ENCODE measurements at places on chromosomes 1 and 21. TPM values are rescaled to one million over a fixed set of nuclear protein-coding genes. Genes with fewer than 3 reads are reported as not detected.

DNA sequence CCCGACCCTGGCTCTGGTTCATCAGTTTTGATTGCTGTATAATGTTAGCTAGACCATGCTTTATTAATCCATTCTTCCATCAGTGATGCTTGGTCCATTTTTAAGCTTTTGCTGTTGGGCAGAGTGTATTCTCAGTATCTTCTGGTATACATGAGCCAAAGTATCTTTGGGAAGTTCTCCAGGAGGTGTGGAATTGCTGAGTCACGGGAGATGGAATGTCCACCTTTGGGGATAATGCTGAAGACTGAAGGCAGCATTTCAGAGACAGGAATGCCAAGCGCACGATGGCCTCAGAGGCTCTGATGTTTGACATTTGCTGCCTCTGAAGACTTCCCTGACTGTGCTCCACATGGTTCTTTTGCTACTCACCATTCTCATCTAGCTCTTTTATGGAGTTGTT is 266.3 kb upstream of the KAZN start:
- no peaks in the 10 kb centered on the region for H3K36me3 ChIP-seq
- H3K4me3 ChIP-seq: no peak overlapping the region
- peaks cover 15% of the 10 kb centered on the region for H3K4me1 ChIP-seq
- no peaks in the 10 kb centered on the region for H3K27me3 ChIP-seq
- no peak for DNase-seq

- DNase-seq: no peak
- H3K27me3 ChIP-seq: peaks cover 8% of the 10 kb centered on the region
- no peak overlapping the region for H3K27ac ChIP-seq
- no peaks in the 10 kb centered on the region for H3K4me1 ChIP-seq
These were observed 43.0 kb upstream of the AK4 start for GRCh38 chr1:65104854-65105534.

- DNase-seq: no peak
- no peaks in the 10 kb centered on the region for H3K27me3 ChIP-seq
- peaks cover 27% of the 10 kb centered on the region for H3K4me1 ChIP-seq
- H3K27ac ChIP-seq: no peak overlapping the region
These were observed 167.5 kb downstream of the CLIC6 start for GRCh38 chr21:34836103-34836932.

DNA sequence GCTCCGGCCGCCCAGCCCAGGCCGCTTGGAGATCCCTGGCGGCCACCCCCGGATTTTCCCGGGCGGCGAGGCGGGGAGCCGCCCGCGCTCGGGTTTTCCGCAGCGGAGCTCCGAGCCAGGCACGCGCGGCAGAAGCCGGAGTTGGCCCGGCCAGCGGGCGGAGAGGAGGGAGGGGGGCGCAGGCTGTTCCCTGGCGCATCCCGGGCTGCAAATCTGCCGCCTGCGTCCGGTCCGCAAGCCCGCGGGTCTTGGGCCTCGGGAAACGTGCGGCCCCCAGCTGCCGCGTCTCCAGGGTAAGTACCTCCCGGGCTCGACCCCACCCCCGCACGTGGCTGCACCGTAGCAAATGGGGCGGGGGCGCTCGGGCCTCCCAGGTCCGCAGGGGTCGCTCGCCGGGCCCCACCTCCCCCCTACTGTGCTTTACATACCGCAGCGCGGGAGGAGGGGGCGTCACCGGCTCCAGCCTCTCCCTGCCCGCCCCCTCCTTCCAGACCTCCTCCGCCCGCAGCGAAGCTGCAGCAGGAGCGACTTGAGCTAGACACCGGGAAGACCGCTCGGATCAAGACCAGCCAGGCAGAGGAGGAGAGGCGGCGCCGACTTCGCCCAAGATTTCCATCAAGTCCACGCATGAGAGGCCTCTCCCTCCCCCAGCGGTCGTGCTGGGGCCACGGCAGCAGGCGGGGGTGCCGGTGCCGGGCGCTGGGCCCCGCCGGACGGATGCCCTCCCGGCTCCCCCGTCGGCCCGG is 1.6 kb downstream of the TMEM200B start:
- H3K27me3 ChIP-seq: peaks cover 21% of the 10 kb centered on the region
- peaks cover 11% of the 10 kb centered on the region for H3K36me3 ChIP-seq
- DNase-seq: no peak
- no peak overlapping the region for H3K4me3 ChIP-seq
- H3K4me1 ChIP-seq: peaks cover 10% of the 10 kb centered on the region

- no peak overlapping the region for H3K4me3 ChIP-seq
- H3K27me3 ChIP-seq: peaks cover 14% of the 10 kb centered on the region
- no peaks in the 10 kb centered on the region for H3K36me3 ChIP-seq
- no peaks in the 10 kb centered on the region for H3K4me1 ChIP-seq
- no peak overlapping the region for H3K27ac ChIP-seq
- DNase-seq: peak; percentile 25
These were observed 137.4 kb upstream of the USP25 start for GRCh38 chr21:15592271-15592860.

FAM72C gene
- 19.1 TPM for total RNA-seq

DNA sequence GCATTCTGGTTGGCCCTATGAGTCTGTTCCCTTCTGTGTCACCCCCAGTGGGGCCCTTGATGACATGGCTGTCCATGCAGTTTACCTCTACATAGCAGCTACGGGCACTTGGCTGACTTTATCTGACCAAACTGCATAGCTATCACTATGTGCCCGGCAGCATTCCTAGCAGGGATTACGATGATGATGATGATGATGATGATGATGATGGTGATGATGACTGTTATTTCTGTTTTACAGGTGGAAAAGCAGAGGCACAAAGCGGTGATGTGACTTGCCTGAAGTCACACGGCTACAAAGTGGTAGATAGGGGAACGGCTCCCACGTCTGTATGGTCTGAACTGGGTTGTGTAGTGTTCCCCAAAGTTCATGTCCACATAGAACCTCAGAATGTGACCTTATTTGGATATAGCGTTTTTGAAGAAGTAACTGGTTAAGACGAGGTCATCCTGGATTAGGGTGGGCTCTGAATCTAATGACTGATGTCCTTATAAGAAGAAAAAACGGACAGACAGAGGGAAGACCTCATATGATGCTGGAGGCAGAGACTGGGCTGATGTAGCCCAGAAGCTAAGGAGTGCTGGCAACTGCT is 57.6 kb downstream of the RUNX1 start:
- no peak for DNase-seq
- H3K27ac ChIP-seq: no peak overlapping the region
- H3K4me3 ChIP-seq: no peak overlapping the region
- H3K36me3 ChIP-seq: no peaks in the 10 kb centered on the region
- peaks cover 38% of the 10 kb centered on the region for H3K4me1 ChIP-seq

PCP4L1 gene
- total RNA-seq: 0.34 TPM

DNA sequence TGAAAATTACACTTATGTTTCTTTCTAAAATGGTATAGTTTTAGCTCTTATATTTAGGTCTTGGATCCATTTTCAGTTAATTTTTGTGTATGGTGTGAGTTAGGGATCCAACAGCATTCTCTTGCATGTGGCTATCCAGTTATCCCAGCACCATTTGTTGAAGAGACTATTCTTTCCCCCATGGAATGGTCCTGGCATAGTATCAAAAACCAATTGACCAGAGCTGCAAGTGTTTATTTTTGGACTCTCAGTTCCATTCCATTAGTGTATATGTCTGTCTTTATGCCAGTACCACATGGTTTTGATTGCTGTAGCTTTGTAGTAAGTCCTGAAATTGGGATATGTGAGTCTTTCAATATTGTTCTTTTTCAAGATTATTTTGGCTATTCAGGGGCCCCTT is 14.3 kb downstream of the TTLL10 start:
- DNase-seq: no peak
- H3K27me3 ChIP-seq: peaks cover 18% of the 10 kb centered on the region
- no peak overlapping the region for H3K4me3 ChIP-seq
- peaks cover 2% of the 10 kb centered on the region for H3K4me1 ChIP-seq
- H3K27ac ChIP-seq: no peak overlapping the region

DNA sequence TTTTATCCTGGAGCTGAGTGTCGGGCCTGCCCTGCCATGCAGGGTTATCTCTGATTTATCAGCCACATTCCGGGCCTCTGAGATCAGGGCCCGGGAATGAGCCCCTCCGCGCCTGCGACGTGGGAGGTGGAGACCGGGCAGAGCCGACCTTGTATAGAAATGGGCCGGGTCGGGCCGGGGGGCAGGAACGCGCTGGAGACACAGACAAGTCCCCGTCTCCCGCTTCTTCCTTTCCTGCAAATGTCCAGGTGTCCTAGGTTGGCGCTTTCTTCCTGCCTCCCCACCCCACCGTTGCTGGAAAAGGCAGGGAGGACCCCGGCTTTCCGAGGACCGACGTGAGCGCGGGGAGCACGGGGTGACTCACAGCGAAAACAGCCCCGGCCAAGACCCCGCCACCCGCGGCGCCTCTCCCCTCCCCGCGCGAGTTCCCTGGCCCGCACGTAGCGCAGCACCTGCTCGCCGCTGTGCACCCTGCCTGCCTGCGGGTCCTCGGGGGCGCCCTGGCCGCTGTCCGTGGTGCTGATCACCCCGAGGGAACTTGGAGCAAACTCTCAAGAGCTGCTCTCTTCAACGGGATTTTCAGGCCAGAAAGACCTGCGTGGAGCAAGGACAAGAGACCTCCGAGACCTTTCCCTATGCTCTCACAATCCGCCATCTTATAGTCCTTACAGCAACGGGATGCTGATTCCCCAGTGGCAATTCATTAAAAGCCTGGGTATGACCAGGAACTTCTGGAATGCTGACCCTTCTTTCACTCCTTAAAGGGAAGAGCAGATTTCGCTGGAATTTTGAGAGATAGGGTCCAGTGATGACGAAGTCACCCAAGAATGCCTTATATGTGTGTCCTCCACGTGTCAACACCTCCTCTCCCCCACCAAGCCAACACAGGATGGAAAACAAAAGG is 475 bp upstream of the NPPB start:
- H3K36me3 ChIP-seq: no peaks in the 10 kb centered on the region
- no peak overlapping the region for H3K27ac ChIP-seq
- no peak overlapping the region for H3K4me3 ChIP-seq
- peaks cover 39% of the 10 kb centered on the region for H3K27me3 ChIP-seq
- peaks cover 16% of the 10 kb centered on the region for H3K4me1 ChIP-seq
- DNase-seq: peak; percentile 88

CD1B gene
- not detected for total RNA-seq

PRKAB2 gene
- total RNA-seq: 10.4 TPM

GRCh38 chr1:189432753-189433152 is 1044.9 kb downstream of the BRINP3 start:
- no peaks in the 10 kb centered on the region for H3K36me3 ChIP-seq
- H3K27me3 ChIP-seq: no peaks in the 10 kb centered on the region
- no peak overlapping the region for H3K27ac ChIP-seq
- no peak for DNase-seq
- no peaks in the 10 kb centered on the region for H3K4me1 ChIP-seq

ITGB2 gene
- 530 TPM for total RNA-seq

THEM5 gene
- not detected for total RNA-seq

- no peak overlapping the region for H3K4me3 ChIP-seq
- no peak overlapping the region for H3K27ac ChIP-seq
- peaks cover 40% of the 10 kb centered on the region for H3K4me1 ChIP-seq
- H3K27me3 ChIP-seq: peaks cover 6% of the 10 kb centered on the region
- DNase-seq: no peak
These were observed 106.2 kb downstream of the RUNX1 start for GRCh38 chr21:34942911-34943310.

DNA sequence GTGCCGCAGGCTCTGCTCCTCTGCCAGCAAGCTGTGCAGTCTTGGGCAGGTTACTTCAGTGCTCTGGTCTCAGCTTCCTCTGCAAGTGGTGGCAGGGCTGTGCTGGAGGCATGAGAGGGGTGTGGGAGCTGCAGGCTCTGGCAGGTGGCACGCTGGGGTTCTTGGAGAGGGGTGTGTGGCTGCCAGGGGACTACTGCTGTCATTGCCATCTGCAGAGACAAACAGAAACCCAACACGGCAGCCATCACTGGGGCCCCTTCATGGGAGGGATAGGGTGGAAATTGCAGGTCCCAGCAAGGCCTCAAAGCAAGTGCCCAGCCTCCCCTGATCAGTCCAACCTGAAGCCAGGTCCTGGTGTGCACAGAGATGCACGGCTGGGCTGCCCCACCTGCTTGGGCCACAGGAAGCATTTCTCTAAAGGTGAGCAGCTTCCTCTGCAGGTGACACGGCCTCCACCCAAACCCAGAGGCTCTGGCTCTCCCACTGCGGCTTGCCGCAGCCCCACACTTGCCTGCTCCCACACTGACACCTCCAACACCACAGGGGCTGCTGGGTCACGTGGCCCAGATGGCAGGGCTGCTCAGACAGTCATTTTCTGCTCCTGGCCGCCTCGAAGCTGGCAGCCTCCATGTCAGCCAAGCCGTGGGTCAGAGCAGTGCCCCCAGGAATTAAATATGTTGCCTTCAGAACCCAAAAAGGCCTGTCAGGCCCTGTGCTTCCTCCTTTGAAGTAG is 4.1 kb upstream of the COL6A2 start:
- H3K27me3 ChIP-seq: peaks cover 7% of the 10 kb centered on the region
- no peaks in the 10 kb centered on the region for H3K4me1 ChIP-seq
- no peak overlapping the region for H3K27ac ChIP-seq
- H3K4me3 ChIP-seq: no peak overlapping the region

DNA sequence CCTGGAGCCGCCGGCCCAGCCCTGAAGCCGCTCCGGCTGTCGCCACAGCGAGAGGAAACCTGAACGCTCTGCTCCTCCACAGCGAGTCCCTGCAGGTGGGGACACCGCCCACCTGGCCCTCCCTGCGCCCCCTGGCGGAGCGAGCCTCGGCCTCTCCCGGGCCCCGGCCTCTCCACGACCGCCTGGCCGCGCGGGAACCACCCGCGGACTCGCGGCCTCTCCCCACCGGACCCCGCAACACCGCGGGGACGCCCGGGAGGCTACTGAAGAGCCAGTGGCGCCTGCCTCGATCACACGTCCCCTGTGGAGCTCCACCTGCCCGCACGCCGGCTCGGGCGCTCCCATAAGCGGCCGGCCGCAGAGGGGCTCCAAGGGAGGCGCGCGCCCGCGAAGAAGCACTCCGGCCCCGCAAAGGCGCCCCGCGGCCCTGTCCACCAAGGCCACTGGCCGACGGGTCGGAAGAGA is 109.6 kb downstream of the KCNN3 start:
- H3K27me3 ChIP-seq: peaks cover 21% of the 10 kb centered on the region
- H3K4me3 ChIP-seq: peak overlapping the region; percentile 53
- peak; percentile 87 for DNase-seq
- H3K27ac ChIP-seq: no peak overlapping the region

DNA sequence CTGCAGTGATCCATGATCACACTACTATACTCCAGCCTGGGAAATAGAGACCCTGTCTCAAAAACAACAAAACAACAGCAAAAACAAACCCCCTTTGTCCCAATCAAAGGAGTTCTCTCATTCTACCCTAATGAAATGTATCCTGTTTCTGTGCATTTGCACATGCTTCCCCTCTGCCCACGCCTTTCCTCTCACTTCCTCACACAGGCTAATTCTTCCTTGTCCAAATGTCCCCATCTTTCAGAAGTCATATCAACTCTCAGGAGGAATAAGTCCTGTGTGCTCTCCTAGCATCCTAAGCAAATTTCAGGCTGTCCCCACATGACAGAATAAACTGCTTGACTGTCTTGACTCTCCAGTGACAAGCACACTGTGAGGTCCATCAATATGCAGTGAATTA is 8.1 kb upstream of the ATP1B1 start:
- H3K4me3 ChIP-seq: no peak overlapping the region
- H3K27ac ChIP-seq: no peak overlapping the region

Measured in activated CD8-positive, alpha-beta T cell treated with anti-CD3 and anti-CD28 coated beads, Interleukin-2, amount 10 ng/mL, durations not matched to agents 7 days and 5 days (primary cell).